ENCODE measurements at places on chromosomes 3 and 15. TPM values are rescaled to one million over a fixed set of nuclear protein-coding genes. Genes with fewer than 3 reads are reported as not detected.

DNA sequence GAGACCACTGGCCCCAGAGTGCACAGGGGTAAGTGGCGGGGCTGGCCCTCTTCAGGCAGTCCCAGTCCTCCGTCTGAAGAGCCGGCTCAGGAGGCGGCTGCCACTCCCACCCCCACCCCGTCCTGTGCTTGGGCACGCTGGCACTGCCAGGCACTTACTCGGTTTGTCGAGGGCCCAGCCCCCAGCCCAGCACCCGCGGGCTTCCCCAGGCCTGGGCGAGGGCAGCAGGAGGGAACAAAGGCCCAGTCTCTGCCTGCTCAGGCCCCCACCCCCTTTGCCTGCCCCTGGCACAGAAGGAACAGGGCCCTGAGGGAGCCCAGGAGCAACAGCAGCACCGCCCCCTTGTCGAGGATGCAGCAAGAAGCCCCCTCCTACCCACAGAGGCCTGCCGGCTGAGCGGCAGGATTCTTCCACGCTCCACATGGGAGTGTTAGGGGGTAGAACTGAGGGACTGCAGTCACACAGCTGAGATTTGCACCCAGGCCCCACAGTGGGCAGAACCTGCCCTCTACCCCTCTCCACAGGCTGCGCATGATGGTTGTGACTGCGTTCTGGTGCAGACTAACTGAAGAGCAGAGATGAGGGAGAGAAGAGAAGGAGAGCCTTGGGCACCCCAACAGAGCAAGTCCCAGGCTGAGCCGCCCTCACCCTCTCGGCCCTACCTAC, 8.9 kb downstream of the DUSP7 start:
- DNase-seq: no peak

DNA sequence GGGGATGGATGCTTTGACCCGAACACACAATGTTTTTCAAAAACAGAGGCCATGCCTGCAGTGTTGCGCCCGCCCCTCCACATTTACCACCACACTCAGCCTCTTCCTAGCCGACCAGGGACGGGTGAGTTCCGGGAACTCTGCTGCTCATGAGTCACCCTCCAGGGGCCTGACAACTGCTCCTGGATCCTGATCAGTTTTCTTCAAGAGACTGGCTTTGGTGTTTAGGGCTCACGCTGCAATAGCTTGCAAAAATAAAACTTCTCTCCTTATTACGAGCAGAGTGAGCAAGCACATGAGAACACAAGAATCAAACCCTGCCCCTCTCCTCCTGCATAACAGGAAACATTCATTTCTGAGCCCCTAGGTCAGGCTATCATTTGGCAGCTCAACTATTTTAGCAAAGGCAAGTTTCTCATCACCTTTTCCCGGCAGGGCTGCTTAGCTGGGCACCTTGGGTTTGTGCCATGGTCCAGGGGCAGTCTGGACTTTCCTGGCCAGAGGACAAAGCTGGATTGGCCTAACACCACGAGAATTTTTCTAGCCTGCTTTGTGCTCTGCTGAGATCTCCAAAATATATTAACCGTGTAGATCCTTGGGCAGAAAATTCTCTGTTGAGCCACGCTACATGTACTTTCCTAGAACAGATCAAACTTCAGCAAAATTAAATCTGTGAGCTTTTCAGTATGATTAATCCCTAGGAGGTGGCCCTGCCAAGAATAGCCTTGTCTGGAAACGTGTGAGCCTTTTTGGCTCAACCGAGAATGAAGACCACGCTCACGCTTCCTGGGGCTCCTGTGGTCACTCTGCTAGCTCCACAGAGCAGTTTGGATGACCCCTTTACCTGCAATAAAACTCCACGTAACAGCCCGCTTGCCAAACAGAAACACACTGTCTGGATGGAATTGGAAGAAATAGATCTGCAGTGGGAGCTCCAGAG, 52.7 kb upstream of the SPATA12 start:
- DNase-seq: no peak

- no peak for DNase-seq
Observed at GRCh38 chr3:25007974-25008658, 419.9 kb upstream of the RARB start.

DNA sequence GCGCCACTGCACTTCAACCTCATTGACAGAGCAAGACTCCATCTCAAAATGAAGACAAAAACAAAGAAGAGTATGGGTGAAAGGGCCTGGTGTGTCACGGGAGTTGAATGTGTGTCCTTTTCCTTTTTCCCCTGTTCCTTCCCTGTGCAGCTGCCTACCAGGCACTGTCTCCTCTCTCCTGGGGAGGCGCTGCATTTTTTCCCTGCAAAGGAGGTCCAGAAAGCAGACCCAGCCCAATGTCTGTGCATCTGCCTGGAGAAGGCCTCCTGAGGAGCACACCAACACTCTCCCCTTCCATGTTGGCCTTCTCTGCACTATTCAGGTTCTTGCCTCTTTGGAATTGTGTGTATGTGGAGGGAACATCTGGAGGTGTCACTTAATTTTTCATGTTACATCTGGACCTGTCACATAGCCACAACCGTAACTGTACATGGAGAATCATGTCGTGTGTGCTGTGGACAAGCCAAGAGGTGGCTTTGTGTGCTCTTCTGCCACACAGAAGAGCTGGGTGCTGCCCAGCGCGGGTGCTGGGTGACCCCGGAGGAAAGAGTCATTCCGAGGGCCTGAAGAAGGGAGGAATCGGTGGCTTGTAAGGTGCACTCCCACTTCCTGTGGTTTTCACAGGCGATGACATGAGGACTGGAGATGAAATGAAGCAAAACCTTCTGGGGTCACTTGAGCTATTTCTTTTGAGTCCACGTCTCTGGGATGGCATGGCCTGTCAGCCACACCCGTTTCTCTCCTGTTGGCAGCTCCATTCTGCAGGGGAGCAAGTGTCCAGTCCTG, 46.5 kb upstream of the CGNL1 start:
- no peak for DNase-seq

DNA sequence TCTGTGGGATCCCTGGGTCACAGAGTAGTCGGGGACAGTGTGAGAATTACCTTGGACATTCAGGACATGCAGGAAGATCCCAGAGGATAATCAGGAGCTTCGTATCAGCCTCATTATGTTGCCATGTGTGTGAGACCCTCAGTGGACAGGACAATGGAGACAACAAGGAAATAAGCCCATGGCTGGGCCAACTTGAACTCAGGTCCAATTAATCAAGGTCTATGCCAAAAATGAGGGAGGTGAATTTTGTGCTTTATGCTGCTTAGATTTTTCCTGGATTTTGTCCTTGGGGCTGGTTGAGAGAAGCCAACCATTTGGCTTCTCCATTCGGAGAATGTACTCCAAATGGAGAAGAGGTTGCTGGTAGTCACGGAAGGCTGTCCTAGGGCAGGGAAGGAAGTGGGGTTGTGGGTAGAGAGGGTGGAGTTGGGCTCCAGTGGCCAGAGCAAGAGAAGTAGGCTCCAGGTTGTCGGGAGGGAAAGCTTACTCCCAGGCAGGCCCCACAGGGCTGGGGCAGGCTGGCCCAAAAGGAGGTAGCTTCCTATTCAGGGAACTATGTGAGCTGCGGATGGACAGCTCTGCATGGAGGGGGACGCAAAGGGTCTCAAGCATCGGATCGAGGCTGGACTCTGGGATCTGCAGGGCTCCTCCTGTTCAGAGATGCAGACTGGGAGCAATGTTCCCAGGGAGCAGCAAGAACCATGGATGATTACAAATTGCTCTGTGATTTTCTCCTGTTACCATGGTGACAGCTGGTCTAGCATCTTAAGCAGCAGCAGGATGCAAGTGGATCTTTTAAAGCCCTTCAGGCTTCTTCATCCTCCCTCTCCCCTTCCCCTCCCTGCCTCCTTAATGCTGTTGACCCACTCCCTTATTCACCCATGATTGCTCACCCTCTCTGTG, 91.1 kb downstream of the WNT7A start:
- no peak for DNase-seq

DNA sequence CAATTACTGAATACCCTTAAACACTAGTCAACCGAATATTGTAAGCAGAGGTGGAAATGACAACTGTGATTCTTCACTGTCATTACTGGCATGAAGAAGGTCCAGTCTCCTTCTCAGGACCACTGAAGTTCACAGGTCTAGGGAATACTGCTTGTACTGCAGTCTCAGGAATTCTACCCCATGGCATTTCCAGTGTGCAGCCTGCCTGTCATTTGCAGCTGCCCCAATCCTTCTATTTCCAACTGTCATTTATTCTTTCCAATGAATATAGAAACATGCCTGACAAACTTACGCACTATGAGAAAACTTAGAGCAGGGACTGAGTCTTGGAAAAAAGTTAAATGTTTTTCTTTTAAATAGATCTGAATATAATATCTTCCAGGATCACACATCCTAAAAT, 308.0 kb upstream of the THBS1 start:
- DNase-seq: no peak

GRCh38 chr3:114770874-114771273, 376.2 kb downstream of the ZBTB20 start:
- DNase-seq: no peak

- no peak for DNase-seq
Observed at GRCh38 chr15:98967096-98967495, 40.5 kb downstream of the PGPEP1L start.

- no peak for DNase-seq
Observed at GRCh38 chr3:9615003-9615628, 34.2 kb upstream of the MTMR14 start.

GRCh38 chr3:62918131-62918530, 42.9 kb upstream of the CADPS start:
- no peak for DNase-seq

- DNase-seq: no peak
Observed at GRCh38 chr3:35064761-35065160, 574.6 kb upstream of the ARPP21 start.

GRCh38 chr15:71934446-71934845, 124.1 kb downstream of the NR2E3 start:
- no peak for DNase-seq

- no peak for DNase-seq
Observed at GRCh38 chr3:45593708-45594601, 596 bp upstream of the LIMD1 start.

GRCh38 chr3:123098426-123099330, 31.9 kb downstream of the PDIA5 start:
- peak; percentile 26 for DNase-seq

- DNase-seq: no peak
Observed at GRCh38 chr3:58084788-58085543, 76.7 kb downstream of the FLNB start.

Gene NAALADL2
- 2.9 TPM for polyA plus RNA-seq

Gene CHRD
- 23.7 TPM for polyA plus RNA-seq

Gene SCAANT1
- 0.93 TPM for polyA plus RNA-seq

All from spinal cord (tissue), 10 donors.